Dermis blood vessel endothelial cell (primary cell): ENCODE measurements at places on chromosomes 13 and 19. TPM values are rescaled to one million over a fixed set of nuclear protein-coding genes. Genes with fewer than 3 reads are reported as not detected.

The HNRNPA1L2 gene
- total RNA-seq = 2.2 and 4.0 TPM in 2 replicates

GRCh38 chr19:47305309-47305751 is 4.3 kb upstream of the C5AR1 start:
- peak; percentile 74 for DNase-seq

GRCh38 chr19:31140717-31141116 is 208.5 kb downstream of the TSHZ3 start:
- no peak for DNase-seq

DNA sequence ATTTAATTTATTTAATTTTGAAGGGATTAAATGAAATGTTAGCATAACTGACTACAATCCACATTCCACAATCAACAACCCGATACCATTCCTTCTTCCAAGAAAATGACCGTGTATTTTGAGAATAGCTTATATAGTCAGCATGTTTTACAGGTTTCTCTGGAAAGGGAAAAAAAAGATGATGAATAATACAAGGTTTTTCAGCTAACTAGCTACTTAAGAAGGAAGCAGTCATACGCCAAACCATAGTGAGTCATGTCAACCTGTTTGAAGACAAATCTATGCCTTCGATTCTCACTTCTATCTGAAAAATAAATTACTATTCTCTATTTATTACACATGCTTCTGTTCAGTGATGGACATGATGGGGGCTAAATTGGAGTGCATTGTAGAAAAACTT is 258.6 kb downstream of the EFNB2 start:
- no peak for DNase-seq

DNA sequence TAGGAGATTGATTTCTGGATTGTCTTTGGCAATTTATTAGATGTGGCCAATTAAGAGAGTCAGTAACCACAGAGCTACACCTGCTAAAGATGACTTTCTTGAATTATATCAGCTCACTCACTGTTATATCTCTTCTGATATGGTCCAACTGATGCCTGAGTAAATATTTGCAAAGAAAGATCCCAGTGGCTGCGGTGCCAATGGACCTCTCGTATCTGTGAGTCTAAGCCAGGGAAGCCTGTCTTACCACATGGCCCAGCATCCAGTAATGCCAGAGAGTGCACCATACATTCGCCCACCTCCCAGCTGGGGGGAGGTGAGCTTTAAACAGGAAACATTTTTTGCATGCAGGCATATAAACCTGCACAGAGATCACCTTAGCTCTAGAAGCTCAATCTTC is 82.7 kb upstream of the SLC15A1 start:
- DNase-seq = no peak

DNA sequence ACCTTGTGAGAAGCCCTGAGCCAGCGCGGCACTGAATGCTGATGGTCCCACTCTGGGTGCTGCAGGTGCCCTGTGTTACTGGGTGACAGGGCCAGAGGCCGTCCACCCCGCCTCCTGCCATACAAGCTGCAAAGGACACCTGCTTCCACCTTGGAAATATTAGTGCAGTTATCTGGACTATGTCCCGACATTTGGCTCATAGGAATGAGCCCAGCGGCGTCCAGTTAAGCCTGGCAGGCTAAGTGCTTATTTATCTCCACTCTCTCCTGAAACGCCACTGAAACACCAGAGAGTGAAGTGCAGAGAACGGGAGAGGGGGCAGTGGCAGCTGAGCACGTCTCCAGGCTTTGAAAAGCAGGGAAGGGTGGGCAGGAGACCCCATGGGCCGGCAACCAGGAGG is 145.8 kb downstream of the KDM4B start:
- DNase-seq = no peak

GRCh38 chr19:15337202-15337601 is 4.9 kb upstream of the BRD4 start:
- DNase-seq = no peak

DNA sequence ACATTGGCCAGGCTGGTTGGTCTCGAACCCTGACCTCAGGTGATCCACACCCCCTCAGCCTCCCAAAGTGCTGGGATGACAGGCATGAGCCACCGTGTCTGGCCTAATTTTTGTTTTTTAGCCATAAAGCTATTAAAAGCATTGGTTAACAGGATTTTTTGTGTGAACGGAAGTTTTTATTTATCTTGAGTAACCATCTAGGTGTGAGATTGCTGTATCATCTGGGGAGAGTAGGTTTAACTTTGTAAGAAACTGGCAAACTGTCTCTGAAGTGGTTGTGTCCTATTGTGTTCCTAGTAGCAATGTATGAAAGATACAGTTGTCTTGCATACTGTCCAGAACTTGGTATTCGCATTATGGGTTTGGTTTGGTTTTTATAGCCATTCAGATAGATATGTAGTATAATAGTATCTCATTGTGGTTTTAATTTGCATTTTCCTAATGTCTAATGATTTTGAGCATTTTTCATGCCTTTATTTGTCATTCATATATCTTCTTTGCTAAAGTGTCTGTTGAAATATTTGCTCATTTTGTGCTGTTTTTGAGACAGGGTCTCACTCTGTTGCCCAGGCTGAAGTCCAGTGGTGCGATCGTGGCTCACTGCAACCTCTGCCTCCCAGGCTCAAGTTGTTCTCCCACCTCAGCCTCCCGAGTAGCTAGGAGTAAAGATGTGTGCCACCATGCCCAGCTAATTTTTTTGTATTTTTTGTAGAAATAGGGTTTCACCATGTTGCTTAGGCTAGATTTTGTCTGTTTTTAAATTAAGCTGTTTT is 13.5 kb upstream of the PLEKHF1 start:
- DNase-seq = no peak

The SIGLEC7 gene
- not detected in 2 replicates for total RNA-seq

DNA sequence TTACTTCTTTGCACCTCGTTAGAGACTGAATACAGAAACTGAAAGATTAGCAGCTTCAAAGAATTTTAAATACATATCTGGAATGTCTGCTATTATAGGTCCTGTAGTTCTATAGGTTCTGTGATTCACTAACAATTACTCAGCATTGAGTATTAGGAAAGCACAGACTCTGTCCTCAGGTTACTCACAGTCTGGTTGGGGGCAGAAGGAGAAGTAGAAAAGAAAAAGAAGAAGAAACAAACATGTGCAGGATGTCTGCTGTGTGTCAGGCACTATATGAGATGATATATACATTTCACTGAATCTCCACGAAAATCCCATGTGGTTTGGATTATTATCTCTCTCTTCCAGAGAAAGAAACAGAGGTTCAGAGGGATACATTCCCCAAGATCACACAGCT is 40.1 kb downstream of the SERTM1 start:
- DNase-seq = no peak

GRCh38 chr19:7509625-7510024 is 6.3 kb upstream of the ZNF358 start:
- peak; percentile 19 for DNase-seq

DNA sequence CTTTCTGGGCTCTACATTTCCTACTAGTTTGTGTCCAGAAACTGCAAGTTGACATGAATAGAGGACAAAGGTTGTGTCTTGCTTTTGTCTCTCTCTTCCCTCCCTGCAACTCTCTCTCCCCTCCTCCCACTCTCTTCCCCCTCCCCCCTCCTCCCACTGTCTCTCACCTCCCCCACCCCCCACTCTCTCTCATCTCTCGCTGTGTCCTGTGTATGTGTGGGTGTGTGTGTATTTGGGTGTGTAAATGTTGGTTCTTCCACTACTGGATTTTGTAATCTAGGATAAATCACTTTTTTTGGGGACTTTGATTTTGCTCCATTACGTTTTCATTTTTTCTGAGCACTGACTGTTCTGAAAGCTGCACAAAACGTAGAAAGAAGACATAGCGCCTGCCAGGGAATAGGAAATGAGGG is 48.4 kb downstream of the AKAP11 start:
- DNase-seq = no peak

GRCh38 chr19:57240311-57241090 is at the start of gene ZNF805:
TSS of gene ZNF805 (plus strand) at chr19:57240632. CDS start at chr19:57240892, 260 bp downstream.
- peak; percentile 97 for DNase-seq

The ZNF331 gene
- 9.0 and 14.3 TPM in 2 replicates for total RNA-seq

DNA sequence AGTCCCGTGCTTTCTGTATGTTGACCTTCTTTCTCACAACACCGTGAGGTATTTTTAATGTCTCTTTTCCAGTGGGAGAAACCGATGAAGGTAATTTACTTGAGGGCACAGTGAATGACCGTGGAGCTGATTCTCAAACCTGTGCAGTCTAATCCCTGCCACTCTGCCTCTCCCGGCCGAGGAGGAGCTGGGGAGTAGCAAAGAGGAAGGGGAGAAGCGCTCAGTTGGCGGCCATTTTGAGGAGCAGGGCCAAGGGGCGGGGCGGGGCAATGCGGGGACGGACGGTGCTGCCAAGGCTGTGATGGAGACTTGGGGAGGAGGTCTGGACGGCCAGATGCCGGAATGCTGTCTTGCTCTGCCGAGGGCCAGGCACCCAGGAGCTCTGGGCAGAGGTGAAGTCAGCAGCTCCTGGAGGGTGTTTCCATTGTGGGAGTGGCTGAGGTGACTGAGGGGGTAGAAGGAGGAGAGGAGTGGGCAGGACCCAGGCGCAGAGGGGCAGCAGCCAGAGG is 12.4 kb upstream of the RANBP3 start:
- DNase-seq = no peak

The ZNF709 gene
- total RNA-seq = 3.5 and 5.8 TPM in 2 replicates

GRCh38 chr13:45047394-45048310 is 58.3 kb downstream of the GPALPP1 start:
- peak; percentile 91 for DNase-seq

The MBD3L2 gene
- total RNA-seq = not detected in 2 replicates

DNA sequence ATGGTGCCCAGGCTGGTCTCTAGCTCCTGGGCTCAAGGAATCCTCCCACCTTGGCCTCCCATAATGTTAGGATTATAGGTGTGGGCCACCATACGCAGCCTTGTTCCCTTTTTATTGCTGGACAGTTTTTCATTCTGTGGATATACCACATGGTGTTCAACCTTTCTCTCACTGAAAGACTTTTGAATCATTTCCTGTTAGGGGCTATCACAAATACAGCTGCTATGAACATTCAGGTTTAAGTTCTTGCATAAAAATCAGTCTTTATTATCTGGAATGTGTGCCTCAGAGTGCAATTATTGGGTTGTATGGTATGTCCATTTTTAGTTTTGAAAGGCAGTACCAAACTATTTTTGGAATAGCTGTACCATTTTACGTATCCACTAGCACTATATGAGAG is 647.2 kb downstream of the LIG4 start:
- peak; percentile 46 for DNase-seq

The POU4F1 gene
- not detected in 2 replicates for total RNA-seq

DNA sequence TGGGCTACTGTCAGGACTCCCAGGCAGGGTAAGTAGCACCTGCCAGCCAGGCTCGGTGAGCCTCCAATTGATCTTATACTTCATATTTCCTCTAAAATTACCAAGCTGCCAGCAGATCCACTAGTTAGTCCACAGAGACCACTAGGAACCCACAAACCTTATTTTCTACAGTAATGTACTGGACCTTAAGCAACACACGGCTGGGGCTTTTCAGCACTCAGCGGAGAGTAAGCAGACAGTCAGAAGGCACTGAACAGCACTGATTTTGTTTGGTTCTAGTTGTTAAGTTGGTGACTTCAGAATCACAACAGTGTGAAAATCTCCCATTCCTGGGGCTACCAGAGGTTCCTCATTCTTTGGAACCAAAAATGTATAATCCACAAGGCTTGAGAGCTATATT is 56.1 kb downstream of the MRPL57 start:
- DNase-seq = no peak

- no peak for DNase-seq
Observed at GRCh38 chr13:37621811-37622361, 23.3 kb upstream of the POSTN start.

DNA sequence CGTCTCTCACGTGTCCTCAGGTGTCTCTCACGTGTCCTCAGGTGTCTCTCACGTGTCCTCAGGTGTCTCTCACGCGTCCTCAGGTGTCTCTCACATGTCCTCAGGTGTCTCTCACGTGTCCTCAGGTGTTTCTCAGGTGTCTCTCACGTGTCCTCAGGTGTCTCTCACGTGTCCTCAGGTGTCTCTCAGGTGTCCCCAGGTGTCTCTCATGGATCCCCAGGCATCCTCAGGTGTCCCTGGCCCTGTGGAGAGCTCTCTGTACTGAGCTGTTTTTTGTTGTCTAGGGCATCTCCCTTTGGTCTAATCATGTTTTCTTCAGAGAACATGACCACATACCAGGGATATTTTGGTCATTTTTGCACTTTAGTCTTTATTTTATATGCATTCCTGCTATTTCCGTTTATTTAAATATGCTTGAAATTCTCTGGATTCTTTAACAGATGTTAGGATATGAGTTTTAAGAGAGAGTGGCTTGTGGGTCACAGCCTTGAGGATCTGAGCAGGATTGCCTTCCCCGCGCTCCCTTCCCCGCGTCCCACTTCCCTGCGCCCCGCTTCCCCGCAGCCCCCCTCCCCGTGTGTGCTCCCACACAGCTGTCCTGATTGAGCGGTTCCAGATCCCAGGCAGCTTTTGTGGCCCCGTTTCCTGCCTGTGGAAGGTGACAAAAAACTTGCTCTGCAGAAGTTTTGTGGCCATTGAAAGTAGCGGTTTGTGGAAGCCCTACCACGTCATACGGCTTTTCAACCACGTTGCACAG is 31.9 kb downstream of the ATP4B start:
- peak; percentile 21 for DNase-seq

- DNase-seq = no peak
Observed at GRCh38 chr19:33649627-33650305, 28.0 kb downstream of the CHST8 start.

DNA sequence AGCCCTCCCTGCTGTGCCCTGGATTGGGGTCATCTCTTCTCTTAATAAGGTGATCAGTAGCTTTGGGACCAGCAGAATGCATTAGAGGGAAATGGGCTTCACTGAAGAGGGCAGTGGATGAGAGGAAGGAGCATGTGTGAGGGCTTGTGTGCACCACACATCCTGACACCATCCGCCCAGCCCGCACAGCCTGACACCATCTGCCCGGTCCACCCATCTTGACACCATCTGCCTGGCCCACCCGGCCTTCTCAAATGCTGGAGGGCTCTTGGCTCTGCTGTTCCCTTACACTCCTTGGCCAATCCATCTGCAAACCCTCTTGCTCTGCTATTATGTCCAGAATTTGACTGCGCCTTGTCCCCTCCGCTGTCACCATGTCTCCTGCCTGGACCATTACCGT is 41.8 kb downstream of the BICRA start:
- no peak for DNase-seq
